Stimulated activated CD4-positive, alpha-beta T cell treated with anti-CD3 and anti-CD28 coated beads, TNF-alpha, amount 100 ng/mL, for 48 hours (primary cell): ENCODE measurements at places on chromosomes 4 and X.

DNA sequence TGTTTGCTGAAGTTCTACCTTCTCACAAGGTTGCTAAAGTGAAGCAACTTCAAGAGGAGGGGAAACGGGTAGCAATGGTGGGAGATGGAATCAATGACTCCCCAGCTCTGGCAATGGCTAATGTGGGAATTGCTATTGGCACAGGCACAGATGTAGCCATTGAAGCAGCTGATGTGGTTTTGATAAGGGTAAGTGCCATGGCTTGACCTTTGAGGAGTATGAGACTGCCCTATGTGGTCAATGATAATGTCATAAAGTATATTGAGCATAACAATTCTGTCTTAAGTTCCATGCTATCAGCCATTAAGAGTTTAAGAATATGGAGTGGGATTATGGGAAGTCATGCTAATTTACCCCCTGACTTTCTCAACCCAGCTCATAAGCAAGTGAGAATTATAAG, 61.4 kb upstream of the PGK1 start:
- DNase-seq: no peak

DNA sequence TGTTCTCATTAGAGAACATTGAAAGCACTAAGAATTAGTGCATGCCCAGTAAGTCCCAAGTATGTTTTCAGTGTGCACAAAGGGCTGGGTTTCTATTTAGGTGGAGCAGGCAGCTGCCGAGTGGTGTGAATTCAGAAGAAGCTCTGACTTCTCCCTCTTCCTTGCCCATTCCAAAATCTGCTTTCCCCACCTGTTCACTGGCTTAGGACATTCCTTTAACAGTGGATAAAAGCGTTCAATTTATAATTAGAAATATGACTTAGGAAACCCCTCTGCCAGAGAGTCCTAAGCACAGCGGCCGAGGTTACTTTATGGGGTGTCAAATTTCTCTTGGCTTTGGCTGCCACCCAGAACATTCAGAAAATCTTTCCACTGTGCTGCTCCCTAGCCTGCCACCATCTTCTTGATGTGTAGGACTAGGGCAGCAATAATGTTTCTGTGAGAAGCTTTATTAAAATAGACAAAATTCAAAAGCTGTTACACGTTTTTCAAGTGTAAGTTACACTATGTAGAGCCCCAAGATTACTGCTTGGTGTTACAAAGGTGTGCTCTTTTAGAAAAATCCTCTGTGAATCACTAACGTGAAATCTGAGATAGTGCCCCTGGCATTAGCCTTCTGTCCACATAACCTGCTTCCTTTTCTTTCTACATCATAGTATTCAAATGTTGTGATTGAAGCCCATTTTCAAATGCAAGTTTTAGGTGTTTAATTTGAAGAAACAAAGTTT, 191.6 kb upstream of the ANKRD50 start:
- DNase-seq: no peak

DNA sequence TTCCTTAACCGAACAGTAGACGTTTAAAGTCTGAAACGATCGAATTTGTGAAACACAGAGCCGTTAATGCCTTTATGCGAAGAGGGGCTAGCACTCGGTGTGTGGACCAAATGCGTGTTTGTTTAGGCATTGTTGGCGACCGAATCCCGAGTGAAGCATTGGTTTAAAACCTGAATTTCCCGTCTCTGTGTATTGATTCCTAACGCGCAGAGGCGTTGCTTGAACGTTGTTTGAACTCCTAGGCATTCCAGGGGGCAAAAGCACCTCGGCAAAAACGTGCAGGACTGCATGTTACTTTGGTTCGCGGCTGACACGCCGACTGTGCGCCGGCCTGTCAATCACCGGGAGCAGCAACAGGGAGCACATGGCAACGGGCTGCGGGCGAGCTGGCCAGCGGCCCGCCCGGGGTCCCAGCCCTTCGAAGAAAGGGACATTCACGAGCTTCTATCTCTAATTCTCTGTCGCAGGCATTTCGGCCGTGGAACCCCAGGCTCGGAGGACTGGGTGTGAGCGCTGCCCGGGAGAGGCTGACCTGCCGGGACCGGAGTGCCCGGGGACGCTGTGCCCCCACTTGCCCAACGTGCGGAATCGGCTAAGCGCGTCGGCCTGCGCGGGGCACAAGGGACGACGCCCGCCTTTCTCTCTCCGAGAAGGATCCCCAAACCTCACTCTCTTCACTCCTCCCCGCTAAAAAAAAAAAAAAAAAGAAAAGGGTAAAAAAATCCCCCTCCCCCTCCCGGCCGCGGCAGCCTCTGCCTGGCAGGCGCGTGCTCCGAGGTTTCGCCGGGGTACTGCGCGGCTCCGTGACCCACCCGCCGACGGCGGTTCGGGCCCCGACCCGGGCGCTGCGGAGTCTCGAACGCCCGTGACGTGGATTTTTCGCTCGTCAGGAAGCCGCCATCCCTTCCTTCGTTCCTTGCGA, 810 bp downstream of the SPRY1 start:
- DNase-seq: peak; percentile 10

DNA sequence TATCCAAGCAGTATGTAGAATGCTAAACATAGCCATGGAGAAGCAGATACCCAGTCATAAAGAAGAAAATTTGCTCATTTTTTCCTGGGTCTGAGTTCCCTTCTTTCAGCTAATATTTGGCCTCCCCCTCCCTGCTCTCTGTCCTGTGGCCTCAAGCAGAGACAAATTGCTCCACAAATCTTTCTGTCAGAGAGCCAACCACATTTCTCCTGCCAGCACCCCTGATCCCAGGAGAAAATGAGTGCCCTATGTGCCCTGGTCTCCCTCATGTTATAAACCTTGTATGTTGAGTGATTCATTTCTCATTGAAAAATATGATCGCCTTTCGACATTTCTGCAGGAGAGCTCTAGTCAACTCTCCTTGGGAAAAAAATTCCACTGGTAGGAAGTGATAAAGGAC, 82.0 kb downstream of the TMEM156 start:
- DNase-seq: no peak

DNA sequence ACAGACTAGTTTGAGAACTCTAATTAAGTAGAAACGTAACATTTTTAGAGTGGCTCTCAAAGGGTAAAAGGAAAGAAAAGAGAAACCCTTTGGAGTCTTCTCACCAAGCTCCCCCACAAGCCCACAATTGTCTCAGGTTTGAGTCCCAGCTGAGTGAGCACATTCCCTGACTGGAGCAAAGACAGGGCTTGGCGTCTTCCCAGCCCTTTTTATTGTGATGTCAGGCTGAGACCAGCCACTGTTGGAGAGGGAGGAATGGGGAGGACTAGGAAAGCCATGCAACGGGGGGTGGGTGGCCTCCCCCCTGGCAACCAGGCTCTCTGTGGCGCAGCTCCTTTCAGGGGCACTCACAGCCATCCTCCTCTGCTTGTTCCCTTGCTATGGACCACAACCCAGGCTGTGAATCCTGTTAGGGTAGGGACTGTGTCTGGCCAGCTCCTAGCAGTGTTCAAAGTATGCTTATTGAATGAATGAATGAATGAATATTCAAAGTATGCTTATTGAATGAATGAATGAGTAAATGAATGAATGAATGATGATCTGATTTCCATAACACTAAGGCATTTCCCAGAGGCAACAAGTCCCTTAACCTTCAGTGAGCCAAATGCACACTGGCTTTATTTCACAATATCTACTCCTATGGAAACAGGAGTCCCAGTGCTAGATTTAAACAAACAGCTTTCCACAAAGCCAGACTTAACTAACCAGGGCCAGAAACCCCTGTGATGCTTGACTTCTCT, 413.3 kb downstream of the MID1IP1 start:
- DNase-seq: no peak

GRCh38 chr4:43341741-43342140, 449.2 kb downstream of the GRXCR1 start:
- no peak for DNase-seq

GRCh38 chrX:150771116-150771515, 77.9 kb downstream of the MTMR1 start:
- DNase-seq: no peak

GRCh38 chrX:152024710-152025109, 50.2 kb upstream of the GABRE start:
- DNase-seq: no peak

GRCh38 chr4:143256456-143256855, 71.7 kb downstream of the USP38 start:
- DNase-seq: no peak

GRCh38 chrX:40285876-40286275, 188.1 kb upstream of the BCOR start:
- DNase-seq: no peak

GRCh38 chr4:4659871-4660651, 118.2 kb upstream of the STX18 start:
- DNase-seq: no peak

GRCh38 chr4:112312610-112313239, 15.6 kb downstream of the ALPK1 start:
- no peak for DNase-seq

DNA sequence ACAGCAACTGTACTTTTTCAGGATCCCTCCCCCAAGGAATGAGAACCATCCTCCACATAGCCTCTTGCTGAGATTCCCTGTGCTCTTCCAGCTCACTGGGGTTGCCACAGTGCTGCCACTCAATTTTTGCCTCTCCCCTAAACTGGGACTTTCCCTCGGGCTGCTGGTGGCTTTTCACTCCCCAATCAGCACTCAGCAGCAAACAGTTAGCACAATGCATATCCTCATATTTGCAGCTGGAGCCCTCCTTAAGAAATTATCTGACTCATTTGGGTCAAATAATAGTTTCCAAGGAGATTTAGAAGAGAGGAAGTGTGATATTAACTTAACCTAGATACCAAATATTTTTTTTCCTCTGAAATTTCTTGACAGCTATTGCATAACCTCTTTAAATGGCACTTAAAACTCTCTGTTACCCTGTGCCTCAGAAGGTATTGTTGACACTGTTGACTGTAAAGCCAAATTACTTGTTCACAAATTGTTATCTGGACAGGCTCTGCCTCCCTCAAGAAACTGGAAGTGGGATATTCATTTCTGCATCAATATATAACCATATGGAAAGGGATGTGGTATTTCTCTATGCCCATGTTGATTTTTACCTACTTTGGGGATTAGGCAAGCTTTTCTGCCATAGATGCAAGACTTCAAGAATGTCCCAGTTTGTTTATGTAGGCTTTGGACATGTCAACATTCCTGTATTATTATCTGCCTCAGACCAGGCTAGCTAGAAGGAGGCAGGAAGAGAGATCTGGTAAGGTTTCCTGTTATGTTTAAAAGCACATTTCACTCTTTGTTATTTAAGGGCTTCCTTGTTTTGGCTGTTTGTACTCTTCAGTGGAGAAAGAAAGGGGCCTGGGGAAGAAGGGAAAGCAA, 58.0 kb downstream of the SEPTIN11 start:
- no peak for DNase-seq

- DNase-seq: peak; percentile 40
Observed at GRCh38 chrX:123764967-123765871, 32.4 kb upstream of the THOC2 start.

- DNase-seq: no peak
Observed at GRCh38 chr4:87913896-87914295, 61.6 kb upstream of the SPP1 start.

- DNase-seq: no peak
Observed at GRCh38 chr4:127732623-127733328, 2.6 kb downstream of the SLC25A31 start.

- DNase-seq: no peak
Observed at GRCh38 chr4:101019313-101019712, 328.0 kb downstream of the PPP3CA start.

- DNase-seq: no peak
Observed at GRCh38 chrX:55220119-55220794, at the start of gene PAGE5. Gene PAGE5 (plus strand): TSS chrX:55220346. CDS start chrX:55221383, 1,037 bp downstream.

DNA sequence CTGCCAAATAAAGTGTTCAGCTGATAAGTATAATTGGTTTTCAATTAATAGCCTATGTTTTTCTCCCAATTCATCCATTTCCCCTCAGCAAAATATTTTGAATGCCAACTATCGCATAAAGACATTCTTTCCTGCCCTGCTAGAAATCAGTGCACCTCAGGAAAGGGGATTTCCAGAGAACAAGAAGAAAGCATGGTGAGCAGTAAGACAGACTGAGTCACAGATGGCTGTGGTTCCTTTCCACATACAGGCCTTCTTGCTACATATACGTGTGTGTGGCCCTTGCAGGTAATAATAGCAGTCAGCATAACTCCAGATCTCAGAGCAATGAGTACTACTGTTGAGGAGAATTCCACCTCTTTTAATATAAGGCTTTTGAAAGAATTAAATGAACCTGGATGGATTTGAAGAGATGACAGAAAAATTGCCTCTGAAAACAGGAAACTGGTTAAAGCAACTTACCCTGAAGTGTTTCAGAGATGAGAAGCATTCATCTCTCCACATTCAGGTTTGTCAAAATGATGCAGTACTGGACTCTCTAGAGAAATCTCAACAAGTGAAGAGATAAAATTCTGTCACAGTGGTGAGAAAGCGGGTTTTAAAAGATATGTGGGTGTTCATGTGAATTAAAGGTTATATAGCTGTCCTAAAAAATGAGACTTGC, 13.6 kb downstream of the GASK1B start:
- DNase-seq: no peak

GRCh38 chr4:68904786-68905185, 46.8 kb downstream of the UGT2A3 start:
- DNase-seq: no peak

- DNase-seq: no peak
Observed at GRCh38 chr4:170884969-170885570, 795.3 kb upstream of the AADAT start.

DNA sequence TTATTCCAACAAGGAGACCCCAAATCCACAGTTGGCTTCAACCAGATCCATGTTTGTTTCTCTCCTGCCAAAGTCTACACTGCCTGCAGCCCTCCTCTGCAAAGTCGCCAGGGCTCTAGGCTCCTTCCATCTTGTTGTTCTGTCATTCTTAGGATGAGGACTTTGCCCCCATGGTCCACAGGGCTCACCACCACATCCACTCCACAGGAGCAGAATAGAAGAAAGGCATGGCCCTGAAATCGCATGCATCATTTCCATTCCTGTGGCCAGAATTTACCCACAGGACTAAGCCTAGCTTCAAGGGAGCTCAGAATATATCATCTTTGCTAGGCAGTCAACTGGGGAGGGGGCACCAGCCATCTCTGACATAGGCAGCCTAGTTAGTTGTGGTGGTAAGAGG, 254.7 kb downstream of the FBXW7 start:
- no peak for DNase-seq

DNA sequence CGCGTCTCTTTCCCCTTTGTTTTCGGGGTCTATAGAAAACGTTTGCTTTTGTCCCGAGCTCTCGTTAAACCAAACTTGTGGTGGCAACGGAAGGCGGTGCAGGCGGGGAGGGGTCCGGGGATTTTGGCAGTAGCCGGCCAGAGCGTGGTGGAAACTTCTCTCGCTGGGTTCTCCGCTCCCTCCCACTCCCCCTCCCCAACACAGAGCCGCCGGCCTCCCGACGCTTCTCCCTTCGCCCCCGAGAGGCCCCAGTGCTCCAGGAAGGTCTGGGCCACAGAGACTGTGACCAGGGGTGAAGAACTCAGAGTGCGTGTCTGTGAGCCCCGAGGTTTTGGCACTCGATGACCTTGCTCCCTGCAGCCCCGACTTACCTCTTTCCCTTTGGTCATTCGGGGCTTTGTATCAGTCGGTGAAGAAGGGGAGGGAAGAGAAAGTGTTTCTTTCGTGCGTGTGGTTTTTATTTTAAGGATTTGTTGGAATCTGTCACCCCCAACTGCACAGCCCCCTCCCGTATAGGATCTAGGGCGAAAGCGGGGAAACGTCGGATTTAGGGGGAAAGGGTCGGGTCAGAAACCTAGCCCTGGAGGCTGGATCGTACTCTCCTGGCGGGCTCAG, 9.0 kb upstream of the BCOR start:
- DNase-seq: no peak
